ENCODE measurements at places on chromosomes 16 and 17.
A peak's percentile ranks its signal among the peaks of the same experiment; 100 is the strongest.

DNA sequence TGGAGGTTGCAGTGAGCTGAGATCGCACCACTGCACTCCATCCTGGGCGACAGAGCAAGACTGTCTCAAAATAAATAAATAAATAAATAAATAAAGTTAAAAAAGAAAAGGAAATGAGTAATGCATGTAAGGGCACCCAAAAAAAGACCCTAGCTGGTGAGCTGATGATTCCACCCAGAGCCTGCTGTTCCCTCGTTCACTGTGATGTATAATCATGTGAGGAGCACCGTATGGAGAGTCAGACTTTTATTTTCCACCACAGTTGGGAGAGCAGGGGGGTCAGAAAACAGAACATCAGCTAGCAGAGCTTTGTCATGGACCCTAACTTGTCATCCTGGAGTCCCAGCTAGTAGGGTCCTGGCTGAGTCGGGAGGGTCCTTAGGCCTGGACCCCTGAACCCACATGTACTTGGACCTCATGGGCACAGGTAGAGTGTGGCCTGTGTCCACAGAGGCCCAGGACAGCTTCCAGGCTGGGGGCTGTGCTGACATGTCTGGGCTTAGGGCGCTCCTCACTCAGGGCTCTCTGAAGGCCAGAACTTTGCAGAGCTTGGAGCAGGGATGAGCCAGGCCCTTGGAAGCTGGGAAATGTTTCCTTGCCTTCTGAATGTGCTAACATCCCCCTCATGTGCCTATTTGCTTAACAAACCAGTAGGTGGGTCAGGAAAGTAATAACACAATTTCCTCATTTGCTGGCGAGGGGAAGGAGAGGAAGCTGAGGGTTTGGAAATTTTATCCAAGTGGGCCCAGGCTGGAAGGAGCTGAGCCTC is 18.8 kb upstream of the LASP1NB start:
- DNase-seq, result no peak

DNA sequence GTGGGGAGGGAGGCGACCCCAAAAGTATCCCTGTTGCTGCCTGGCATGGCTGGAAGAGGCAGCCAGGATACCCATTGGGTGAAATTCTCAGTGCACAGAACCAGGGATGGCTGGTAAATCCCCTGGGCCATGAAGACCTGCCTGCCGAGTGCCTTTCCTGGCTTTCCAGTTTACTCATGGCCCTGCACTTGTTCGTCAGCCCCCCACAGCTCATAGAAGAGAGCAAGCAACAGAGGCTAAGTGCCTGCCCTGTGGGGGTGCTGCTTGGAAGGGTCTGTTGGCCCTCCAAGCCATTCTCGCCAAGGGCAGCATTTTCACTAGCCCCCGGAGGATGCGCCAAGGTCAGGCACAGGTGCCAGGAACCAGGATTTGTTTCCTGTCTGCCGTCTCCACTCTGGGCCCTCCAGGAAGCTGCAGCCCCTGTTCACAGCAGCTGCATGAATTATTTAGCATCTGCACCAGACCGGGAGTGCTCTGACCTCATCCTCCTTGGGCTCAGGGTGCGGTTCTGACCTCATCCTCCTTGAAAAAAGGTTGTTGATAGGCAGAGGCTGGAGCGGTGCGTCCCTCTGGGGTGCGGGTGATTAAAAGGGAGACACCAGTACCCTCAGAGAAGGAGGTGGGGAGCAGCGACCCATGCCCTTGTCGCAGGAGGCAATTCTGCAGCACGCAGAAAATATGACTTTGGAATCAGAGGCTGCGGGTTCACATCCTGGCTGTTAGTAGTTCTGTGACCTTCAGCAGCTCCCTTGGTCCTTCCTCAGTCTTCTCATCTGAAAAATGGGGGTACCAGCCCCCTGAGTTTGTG is 14.2 kb upstream of the CD300A start:
- DNase-seq, result no peak

- no peak for DNase-seq
These were observed 82.3 kb downstream of the ARHGAP23 start for GRCh38 chr17:38510421-38511149.

DNA sequence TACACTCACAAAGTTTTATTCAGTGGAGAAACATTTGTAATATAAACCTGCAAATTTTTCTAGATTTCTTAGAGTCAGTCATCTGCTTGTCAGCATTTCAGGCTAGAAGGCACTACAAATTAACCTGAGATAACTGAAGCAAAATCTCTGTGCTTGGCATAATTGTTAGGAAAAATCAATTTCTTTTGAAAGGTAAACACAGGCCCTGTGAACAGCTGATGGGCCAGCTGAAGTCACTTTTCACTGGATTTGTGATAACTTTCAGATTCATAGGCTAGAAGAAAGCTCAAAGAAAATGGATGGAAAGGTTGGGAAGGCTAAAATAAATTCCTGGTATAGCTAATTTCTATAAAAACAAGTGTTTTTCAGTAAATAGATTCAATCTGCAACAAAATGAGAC is 34.0 kb upstream of the SLC6A2 start:
- no peak for DNase-seq

GRCh38 chr16:24541233-24541933 is 2.0 kb downstream of the RBBP6 start:
- DNase-seq, result no peak

DNA sequence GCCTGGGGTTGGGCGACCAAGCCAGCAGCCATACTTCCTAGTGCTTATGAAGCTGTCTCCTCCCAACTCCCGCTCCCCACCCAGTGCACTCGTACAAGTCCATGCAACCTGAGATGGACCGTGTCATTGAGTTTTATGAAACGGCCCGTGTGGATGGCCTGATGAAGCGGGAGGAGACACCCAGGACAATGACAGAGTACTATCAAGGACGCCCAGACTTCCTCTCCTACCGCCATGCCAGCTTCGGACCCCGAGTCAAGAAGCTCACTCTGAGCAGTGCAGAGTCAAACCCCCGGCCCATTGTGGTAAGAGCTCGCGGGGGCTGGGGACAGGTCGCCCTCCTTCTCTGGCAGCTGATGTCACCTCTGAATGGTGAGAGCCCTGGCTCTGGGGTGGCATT is 11.0 kb upstream of the KATNB1 start:
- DNase-seq, result no peak

- DNase-seq, result no peak
These were observed 89.7 kb downstream of the MARCHF10 start for GRCh38 chr17:62718429-62718828.

- DNase-seq, result peak; percentile 65
These were observed at the start of gene C16orf89 for GRCh38 chr16:5065813-5066212. C16orf89 (minus strand) TSS chr16:5065956; CDS start chr16:5065908, 48 bp downstream.

GRCh38 chr16:79071424-79071823 is 529.1 kb downstream of the MAF start:
- DNase-seq, result no peak

DNA sequence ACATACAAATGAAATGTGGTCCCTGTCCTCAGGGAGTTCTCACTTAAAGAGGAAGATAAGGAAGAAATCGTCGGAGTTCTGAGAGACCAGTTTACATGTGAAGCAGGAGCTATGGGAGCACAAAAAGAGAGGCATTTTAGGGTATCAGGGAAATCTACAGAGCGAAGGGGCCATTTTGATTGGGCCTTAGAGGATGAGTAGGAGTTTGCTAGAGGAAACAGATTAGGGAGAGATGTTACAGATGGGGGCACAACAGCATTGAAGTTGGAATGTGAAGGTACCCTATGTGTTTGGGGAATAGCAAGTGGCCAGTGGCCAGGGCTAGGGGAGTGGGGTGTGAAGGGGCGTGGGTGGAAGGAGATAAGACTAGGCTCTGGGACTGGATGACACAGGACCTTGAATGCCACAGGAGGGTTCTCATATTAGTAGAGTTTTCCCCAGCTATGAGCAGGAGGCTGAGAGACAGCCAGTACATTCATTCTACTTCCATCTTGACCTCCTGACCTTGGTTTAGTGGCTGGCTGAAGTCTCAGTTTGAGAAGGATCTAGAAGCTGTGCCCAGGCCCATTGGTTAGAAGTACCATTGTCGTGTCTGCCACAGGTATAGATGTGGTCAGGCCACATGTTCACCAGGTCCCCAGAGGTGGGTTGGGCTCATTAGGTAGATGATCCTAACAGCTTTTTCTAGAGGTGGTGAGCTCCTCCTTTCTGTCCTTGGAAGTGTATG is 34.8 kb downstream of the CPNE2 start:
- DNase-seq, result no peak

- DNase-seq, result no peak
These were observed 451 bp downstream of the IL32 start for GRCh38 chr16:3065742-3066439.

DNA sequence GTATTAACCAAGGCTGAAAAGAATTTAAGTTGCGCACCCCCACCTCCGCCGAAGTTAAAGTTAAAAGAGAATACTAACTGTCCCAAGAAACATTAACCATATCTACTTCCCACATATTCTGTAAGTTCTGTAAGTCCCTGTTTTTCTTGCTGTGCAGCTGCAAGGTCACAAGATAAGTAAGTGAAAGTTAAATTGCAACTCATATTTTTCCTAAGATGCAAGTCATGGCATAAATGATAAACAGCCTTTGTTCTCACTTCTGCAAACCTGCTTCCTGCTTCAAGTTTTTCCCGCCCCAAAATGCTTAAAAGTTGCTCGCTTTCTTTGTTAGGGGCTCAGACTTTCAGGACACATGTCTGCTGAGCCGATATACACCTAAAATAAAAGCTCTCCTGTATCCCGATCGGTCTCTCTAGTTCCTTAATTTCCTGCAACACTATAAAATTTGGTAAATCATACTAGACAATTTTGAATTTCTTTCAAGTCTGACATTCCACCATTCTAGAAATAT is 32.6 kb upstream of the ABCA9 start:
- no peak for DNase-seq

- DNase-seq, result no peak
These were observed 163.3 kb downstream of the HS3ST2 start for GRCh38 chr16:22977294-22977697.

DNA sequence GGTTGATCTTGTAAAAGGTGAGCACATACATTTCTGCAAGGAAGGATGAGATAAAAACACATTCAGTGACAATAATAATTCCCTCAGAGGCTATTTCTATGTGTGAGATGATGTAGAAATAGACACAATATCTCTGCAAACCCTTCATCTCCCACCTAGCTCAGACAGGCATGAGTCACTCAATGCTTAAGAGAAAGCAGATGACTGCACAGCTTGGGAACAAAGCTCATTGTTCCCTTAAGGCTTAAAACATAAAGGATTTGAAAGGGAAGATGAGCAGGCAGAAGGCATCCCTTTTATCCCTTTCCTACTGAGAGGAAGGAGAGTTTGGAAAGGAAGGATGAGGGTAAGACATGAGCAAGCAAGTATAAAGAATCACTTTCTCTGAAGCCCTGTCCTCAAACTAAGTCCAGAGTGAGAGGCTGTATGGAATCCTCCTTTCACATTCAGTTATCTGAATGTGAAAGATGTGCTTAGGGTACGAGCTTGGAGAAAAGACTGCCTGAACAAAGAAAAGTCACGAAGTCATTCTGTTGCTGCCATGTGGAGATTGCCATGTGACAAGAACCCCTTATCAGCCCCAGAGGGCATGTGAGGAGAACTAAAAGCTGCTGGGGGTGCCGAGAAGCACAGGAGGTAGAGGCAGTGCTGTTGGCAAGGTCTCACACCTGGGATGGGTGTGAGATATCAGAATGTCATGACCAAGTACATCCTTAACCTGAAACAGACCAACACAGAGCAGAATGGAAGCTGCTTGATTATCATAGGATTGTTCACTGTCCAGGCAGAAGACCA is 58.2 kb downstream of the CNTNAP4 start:
- DNase-seq, result peak; percentile 19

DNA sequence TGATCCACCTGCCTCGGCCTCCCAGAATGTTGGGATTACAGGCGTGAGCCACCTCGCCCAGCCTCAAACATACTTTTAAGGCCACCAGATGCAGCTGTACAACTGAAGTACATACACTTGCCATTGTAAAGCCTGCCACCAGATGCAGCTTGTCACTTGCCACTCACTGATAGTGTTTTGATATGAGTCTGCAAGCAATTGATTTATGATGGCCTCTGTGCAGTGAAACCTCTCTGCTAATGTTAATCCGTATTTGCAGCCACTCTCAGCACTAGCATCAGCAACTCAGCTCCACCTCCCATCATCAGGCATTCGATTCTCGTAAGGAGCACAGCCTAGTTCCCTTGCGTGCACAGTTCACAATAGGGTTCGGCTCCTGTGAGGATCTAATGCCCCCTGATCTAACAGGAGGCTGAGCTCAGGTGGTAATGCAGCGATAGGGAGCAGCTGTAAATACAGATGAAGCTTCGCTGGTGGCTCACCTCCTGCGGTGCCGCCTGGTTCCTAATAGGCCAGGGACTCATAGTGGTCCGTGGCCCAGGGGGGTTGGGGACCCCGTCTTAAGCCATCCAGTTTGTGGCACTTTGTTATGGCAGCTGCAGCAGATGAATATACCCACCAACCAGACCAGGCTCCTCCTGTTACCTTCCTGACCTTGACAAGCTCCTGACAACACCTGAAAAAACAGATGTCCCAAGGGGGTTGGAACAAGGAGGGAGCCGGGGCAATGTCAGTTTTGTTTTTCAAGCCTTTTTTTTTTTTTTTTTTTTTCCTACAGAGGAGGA is 1.3 kb upstream of the HERPUD1 start:
- no peak for DNase-seq

- no peak for DNase-seq
These were observed 22.0 kb downstream of the KPNA2 start for GRCh38 chr17:68057531-68057952.

DNA sequence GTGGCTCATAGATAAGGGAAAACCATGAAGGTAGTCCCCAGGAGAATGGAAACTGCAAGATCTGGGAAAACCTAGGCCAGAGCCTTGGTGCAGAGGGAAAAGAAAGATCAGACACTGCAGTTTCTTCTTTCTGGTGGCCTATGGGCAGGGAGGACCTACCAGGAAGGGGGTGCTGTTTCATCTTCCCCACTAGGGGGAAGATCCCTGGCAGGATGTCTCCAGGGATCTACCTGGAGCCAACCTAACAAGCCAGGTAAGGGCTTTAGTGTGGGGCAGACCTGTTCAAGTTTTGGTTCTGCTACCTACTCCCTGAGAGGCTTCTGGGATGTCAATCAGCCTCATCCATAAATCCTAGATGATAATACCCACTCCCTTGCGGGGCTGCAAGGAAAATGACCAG is 21.4 kb downstream of the TOM1L2 start:
- DNase-seq, result no peak

DNA sequence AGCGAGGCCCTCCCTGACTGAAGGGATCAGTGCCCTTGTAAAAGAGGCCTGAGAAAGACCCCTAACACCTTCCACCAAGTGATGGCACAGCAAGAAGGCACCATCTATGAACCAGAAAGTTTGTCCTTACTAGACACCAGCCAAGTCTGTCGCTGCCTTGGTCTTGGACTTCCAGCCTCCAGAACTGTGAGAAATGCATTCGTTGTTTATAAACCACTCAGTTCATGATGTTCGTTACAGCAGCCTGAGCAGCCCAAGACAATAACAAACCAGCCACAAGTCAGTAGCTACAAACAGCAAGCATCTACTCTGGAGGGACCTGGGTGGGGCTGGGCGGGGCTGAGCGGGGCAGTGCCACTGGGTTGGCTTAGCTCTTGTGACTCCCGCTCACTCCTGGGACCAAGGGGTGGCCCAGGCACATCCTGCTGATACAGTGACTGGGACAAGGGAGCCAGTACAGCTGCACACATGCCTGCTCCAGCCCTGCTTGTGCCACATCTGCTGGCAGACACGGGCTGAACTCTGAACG is 234.9 kb downstream of the IRF8 start:
- DNase-seq, result no peak

GRCh38 chr17:66949501-66949900 is 15.0 kb upstream of the CACNG4 start:
- peak; percentile 83 for DNase-seq

Measured in putamen (tissue), 1 donor.